Bone marrow (tissue), 2 donors: ENCODE measurements at places on chromosomes 4 and X.
A peak's percentile ranks its signal among the peaks of the same experiment; 100 is the strongest.

DNA sequence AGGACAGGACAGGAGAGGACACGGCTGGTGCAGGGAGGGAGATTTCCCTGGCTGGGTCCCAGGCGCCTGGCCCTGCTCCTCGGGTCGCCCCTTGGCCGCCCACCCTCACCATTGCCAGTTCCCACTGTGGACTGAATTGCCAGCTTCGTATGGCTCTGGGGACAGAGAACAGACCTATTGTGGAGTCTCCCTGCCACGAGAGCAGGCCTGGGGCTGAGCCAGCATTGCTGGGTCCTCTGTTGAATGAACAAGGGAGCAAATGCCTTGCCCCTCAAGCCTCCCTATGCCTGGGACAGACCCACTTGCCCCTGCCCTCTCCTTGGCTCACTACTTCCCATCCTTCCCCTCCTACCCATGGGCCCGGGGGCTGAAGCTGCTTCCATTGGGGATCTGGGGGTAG lies 4.3 kb downstream of the PLXNA3 start:
- no peak for DNase-seq

DNA sequence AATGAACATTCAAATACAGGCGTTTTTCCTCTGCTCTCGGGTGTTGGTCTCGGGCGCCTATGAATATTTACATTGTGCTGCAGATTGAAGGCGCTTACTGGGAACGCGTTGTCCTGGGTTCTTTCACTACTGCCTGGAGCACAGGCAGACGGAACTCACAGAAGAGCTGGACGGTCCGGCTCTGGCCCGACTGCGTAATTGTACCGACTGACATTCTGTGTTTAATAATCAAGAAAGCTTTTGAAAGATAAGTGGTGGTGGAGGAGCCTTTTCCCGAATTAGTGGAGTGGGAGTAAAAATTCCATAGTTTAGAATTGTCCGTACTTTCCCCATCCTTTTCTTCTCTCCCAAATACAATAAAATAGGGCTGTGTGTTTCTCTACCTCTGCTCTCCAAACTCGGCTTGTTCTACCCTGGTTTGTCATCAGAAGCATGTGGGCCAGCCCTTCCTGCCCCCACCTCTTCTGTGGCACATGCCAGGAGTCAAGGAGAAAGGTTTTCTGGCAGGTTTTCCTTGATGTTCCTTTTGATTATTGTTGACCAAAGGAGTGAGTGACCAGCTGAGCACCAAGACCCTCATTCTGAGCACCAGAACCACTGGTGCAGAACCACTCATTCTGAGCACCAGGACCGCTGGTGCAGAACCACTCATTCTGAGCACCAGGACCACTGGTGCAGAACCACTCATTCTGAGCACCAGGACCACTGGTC lies 2.3 kb downstream of the FHDC1 start:
- DNase-seq: no peak

- DNase-seq: no peak
These were observed at the start of gene HSPA4L for GRCh38 chr4:127782275-127783025. TSS of gene HSPA4L (plus strand) at chr4:127782322. CDS start at chr4:127782551, 229 bp downstream.

DNA sequence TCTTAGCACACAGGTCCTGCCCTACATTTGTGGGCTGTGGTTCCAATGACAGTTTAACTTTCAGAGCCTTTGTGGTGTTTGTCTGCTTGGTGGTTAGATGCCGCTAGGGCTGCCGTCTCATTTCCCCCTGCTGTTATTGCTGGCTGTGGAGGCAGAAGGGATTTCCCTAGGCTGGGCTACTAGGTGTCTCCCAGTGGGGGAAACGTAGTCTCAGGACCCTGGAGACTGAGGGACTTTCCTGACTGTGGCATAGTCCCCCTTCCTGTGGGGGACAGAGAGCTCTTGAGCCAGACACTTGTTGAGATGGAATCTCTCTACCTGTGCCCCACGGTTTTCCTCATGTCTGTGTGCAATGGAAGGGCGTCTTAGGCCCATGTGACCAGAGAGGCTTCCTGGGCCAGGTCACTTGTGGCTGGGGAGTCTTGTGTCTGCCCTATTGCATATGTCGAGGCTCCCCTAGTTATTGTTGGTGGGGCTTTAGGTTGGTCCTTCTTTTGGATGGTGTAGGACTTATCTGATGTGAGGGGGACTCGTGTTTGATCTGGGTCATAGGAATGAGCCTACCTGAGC lies 68.2 kb downstream of the ARHGAP10 start:
- no peak for DNase-seq

GRCh38 chrX:10608099-10608498 lies 12.3 kb downstream of the MID1 start:
- no peak for DNase-seq

- no peak for DNase-seq
These were observed 3.2 kb downstream of the LRRC66 start for GRCh38 chr4:52016981-52017380.

- no peak for DNase-seq
These were observed 30.1 kb downstream of the RTL5 start for GRCh38 chrX:72101597-72102037.

GRCh38 chr4:138898282-138898681 lies 117.3 kb upstream of the NOCT start:
- no peak for DNase-seq

GRCh38 chrX:130688360-130688759 lies 214.6 kb downstream of the ENOX2 start:
- no peak for DNase-seq

GRCh38 chrX:39730662-39731329 lies 367.0 kb downstream of the BCOR start:
- DNase-seq: peak; percentile 6

DNA sequence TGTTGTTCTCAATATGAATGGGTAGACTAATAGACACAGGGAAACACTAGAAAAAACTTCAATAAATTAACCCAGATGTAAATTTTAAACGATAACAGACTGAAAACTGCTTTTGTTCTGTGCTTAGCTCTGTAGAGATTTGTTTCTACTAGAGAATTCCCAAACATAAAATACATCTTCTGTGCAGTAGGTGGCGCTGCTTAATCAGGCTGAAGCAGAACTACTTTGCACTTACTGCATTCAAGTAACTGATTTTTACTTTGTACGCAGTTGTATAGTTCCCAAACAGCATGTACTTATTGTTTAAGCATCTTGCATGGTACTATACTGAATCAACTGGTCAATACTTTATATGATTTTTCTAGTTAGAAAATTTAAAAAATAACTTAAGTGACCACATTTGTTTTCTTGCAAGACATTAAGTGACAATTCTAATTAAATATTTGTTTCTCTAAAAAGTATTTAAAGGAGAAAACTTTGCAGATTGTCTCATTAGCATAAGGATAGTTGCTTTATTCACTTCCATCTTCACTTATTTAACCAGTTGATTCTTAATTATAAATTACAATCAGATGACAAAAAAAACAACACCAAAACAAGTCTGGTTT lies 490.6 kb downstream of the IL15 start:
- DNase-seq: no peak

DNA sequence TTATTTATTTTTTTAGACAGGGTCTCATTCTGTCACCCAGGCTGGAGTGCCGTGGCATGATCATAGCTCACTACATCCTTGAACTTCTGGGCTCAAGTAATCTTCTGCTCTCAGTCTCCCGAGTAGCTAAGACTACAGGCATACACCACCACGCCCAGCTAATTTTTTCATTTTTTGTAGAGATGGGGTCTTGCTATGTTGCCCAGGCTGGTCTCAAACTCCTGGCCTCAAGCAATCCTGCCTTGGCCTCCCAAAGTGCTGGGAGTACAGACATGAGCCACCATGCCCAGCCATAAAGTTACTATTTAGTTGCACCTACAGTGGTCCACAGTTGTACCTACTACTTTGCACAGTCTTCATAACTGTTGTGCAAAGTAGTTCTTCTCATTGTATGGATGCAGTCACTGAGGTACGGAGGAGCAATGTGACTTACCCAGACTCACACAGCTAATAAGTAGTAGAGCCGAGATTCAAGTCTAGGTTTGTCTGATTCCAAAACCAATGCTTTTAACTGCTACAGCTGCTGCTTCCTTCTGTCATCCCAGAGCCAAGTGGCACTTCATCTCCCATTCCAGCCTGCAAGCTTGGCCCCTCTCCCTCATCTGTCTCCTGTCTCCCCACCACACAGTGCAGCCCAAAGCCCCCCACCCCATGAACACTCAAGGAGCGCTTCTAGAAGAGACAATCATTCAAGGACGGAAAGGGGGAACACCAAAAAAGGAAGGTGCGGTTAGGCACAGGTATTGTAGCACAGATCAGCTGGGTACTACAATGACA lies 24.0 kb upstream of the IQSEC2 start:
- DNase-seq: no peak

- no peak for DNase-seq
These were observed 355.0 kb upstream of the EMCN start for GRCh38 chr4:100872811-100873210.

GRCh38 chr4:81606166-81606565 lies 134.5 kb upstream of the RASGEF1B start:
- no peak for DNase-seq

DNA sequence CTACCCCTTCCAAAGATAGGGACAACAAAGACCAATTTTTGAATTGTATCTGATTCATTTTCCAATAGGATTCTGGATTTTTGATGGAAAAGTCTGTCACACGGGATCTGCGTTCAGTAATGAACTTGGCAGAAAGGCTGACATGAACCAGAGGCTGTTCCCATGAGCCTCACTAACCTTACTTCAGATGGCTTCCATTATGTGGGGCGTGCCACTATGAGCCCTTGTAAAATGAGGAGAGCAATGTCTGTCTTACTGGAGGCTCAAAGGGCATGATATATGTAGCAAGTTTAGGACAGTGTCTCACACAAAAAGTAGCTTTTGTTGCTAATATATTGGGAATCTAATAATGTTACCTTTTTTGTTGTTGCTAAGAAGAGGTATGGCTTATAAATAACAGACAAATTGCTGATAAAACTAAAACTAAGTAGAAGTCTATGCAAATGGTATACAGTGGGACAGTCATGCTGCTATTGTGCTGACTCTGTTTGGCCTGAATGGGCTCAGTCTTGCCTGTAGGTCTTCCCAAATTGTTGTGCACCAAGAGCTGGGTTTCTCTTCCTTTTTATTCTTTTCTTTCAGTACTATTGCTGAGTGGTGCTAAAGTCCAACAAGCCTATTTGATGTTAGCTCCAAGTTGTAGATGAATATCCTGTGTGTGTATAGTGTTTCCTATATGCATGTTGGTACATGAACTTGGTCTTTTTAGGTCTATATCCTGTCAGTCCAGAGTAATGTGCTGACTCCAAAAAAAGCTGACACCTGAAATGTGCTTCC lies 132.1 kb downstream of the SPRY1 start:
- no peak for DNase-seq

DNA sequence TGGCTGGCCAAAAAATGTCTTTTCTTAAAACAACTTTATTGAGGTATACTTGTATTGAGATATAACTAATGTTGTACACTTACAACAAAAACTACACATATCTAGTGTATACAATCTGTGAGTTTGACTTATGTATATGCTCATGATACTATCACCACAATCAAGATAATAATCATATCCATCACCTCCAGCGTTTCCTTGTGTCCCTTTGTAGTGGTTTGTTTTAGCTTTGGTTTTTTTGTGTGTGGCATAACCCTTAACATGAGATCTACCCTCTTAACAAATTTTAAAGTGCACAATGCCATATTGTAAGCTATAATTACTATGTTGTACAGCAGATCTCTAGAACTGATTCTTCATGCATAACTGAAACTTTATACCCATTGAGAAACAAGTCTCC lies 13.4 kb upstream of the PCSK1N start:
- no peak for DNase-seq

DNA sequence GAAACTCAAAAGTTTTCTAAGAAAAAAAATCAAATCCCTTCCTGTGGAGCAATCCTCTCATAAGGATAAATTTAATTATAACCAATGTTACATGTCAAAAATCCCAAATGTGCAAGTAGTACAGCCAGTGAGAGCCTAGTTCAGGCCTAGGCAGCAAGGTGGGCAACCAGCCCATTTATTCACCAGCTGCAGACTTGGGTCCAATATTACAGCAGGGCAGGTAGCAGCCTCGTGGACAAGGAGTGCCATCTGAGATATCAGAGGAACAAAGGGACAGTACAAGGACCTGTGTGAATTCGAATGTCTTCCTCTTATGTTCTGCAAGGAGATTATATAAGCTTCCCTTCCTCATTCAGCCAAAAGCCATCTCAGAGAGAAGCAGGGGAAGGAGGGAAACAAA lies 6.6 kb downstream of the HELQ start:
- DNase-seq: no peak

GRCh38 chrX:123408821-123409737 lies 225.0 kb downstream of the GRIA3 start:
- DNase-seq: no peak

- no peak for DNase-seq
These were observed 22.0 kb downstream of the FLNA start for GRCh38 chrX:154352466-154352865.

GRCh38 chrX:12962041-12962504 lies 12.8 kb upstream of the TMSB4X start:
- DNase-seq: no peak

- no peak for DNase-seq
These were observed 48.4 kb downstream of the RWDD4 start for GRCh38 chr4:183610613-183611012.

GRCh38 chr4:1648962-1649361 lies 35.2 kb downstream of the FAM53A start:
- DNase-seq: no peak

DNA sequence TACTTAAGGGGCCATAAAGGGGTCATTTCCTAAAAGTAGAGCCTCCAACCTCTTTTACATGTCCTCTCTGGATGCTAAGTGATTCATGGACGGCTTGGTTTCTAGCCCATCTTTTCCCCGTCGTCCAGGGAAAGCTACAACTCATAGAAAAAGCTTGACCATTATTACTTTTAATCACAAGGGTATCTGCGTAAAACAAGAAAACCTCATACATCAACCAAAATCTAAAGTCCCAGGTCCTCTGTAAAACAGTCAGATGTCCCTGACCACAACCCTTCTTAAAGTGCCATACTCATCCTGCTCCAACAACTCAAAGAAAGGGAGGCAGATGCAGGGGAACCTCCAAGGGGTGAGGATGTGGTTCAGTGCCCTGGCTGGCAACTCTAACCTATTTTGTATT lies 29.6 kb downstream of the ADGRA3 start:
- DNase-seq: no peak

DNA sequence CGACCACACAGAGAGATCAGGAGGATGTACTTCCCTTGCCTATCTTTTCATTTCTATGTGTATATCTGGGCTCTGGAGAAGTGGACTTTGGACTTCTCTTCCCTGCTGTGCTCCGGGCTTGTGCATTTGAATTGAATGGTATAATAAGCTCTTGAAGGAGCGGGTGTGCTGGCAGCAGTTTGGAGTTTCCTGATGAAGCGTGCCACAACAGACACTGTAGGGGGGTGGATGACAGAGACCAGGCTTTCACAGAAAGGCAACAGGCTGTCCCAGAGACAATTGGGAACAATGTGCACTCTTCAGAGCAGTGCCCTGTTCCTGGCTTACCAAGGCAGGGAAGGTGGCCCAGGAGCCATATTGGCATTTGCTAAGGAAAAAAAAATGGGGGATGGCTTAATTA lies 170.1 kb downstream of the FRMPD4 start:
- DNase-seq: no peak

DNA sequence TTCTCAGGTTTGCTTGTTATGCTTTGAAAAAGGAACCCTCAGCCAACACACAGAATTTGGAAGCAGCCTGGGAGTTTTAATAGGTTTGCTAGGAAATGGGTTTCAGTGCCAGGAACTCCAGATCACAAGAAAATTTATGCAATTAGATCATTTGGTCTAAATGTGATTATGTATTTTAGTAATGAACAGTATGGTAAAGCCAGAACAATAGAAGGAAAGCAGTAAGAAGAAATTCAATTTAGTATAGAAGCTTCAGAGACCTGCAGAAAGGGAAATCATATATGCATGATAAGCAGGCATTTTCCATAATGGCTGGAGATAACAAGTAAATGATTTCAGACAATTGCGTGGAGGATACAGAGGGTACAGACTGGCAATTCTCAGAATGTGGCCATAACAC lies 184.7 kb downstream of the KCNIP4 start:
- no peak for DNase-seq
